ENCODE measurements at places on chromosomes 3 and 15. TPM values are rescaled to one million over a fixed set of nuclear protein-coding genes. Genes with fewer than 3 reads are reported as not detected.

Gene WDR93
- total RNA-seq, result not detected

- DNase-seq, result peak; percentile 72
- H3K27me3 ChIP-seq, result no peaks in the 10 kb centered on the region
- no peaks in the 10 kb centered on the region for H3K36me3 ChIP-seq
- H3K27ac ChIP-seq, result peak overlapping the region; percentile 62
- H3K4me3 ChIP-seq, result no peak overlapping the region
Measured at GRCh38 chr3:127747751-127748521, 74.4 kb downstream of the MGLL start.

Gene TNFSF10
- 114 TPM for total RNA-seq

DNA sequence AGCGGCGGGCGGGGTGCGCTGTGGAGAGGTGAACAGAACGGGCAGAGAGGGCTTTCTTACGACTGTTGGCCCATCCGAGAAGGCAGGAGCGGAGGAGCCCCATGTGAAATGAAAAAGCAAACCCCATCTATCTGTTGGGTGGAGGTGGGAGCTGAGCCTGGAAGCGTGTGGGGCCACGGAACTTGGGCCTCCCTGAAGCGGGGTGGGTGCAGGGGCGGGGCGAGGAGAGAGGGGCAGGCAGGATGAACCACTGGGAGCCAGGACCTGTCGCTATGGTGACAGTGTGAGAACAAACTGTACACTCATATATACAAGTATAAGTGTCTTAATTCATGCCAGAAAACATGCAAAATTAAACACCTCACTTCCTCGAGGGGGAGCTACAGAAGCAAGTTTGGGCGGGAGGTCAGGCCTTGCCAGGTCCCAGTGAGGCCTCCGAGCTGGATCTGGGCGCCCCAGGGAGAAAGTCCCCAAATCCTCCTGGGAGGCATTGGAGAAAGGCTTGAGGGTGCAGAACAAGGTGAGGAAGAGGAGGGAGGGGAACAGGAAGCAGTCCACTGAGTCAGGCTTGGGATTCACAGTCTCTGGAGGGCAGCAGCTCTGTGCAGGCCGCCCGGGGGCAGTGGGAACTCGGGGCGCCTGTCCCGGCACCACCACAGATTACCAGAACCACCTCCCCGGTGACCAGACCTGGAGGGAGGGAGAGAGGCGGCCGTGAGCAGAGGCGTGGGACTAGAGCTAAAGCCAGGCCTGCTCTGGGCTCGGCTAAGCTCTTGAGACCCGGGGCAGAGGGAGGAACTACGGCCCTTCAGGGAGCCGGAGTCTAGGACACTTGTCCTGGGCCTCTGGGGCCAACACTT, 34.8 kb downstream of the RBPMS2 start:
- no peak overlapping the region for H3K4me3 ChIP-seq
- DNase-seq, result peak; percentile 61
- no peaks in the 10 kb centered on the region for H3K36me3 ChIP-seq

- DNase-seq, result no peak
- no peaks in the 10 kb centered on the region for H3K36me3 ChIP-seq
- peaks cover 13% of the 10 kb centered on the region for H3K4me1 ChIP-seq
Measured at GRCh38 chr3:67000009-67000408, 1.9 kb downstream of the KBTBD8 start.

DNA sequence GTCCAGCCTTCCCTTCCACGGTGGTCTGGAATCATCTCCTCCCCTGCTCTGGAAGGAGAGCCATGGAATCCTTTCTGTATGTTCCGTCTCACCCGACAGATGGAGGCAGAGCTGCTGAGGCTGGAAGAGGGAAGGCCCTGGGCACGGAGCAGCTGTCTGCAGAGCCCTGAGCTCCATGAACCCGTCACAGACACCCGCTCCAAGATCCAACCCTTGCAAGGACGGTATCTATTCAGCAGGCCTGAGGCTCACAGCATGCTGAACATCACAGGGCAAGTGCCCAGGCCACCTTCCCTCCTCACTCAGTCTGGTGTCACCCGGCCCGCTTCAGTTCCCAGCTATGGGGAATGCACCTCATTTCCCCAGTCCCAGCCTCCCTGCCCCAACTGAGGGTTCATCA, 103.9 kb downstream of the LRIG1 start:
- H3K4me1 ChIP-seq, result no peaks in the 10 kb centered on the region
- no peaks in the 10 kb centered on the region for H3K27me3 ChIP-seq
- DNase-seq, result no peak
- H3K27ac ChIP-seq, result no peak overlapping the region
- no peaks in the 10 kb centered on the region for H3K36me3 ChIP-seq
- H3K4me3 ChIP-seq, result no peak overlapping the region

DNA sequence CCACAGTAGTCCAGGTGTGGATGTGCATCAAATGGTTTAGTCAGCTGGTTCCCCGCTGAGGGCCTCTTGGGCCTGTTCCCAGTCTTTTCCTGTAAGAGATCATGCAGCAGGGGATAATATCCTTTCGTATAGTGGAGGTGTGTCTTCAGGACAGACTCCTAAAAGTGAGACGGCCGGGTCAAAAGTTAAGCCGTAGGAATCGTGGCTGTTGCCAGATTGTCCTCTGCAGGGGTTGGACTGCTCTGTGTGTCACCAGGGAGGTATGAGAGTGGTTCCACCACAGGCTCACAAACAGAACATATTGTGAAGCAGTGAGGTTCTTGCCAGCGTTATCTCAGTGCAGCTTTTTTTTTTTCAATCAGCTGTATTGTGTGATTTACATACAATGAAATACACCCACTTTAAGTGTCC, 95.0 kb downstream of the VGLL4 start:
- DNase-seq, result no peak
- H3K27me3 ChIP-seq, result no peaks in the 10 kb centered on the region
- no peaks in the 10 kb centered on the region for H3K36me3 ChIP-seq
- H3K4me3 ChIP-seq, result no peak overlapping the region
- H3K27ac ChIP-seq, result no peak overlapping the region

DNA sequence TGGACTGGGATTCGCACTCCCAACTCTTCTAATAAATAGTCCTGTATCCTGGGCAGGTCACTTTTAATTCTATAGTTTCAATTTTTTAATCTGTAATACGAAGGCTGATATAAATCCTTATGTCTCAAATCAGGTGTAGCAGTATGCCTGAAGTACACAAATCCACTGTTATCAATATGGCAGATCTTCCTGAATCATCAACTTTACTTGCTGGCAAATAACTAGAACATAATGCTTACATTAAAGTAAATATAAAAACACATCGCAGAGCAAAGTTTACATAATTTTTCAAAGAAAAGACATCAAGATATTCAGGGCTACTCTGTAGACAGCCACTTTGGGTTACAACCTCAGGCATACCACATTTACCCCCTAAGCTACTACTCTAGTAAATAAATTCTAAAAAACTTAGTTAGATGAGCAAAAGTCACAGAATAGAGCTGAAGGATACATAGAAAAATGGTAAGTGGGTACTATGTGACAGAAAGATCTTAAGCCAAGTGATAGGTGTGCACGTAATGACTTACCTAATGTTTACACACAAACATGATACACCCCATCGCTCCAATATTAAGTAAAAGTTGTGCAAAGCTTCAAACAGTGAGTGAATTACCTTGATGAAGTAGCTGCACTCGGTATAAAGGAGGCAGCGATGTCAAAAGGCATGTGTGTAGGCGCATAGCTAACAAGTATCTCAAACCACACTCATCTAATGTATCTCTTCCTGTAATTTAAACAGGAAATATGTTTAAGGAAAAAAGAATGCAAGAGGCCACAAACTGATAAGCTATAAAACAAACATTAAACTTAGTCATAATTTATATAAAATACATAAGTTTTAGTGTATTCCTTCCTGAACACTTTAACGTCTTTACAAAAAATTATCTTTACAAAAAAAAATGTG, 127.9 kb downstream of the DMXL2 start:
- H3K36me3 ChIP-seq, result peaks cover 17% of the 10 kb centered on the region
- H3K4me1 ChIP-seq, result no peaks in the 10 kb centered on the region
- no peaks in the 10 kb centered on the region for H3K27me3 ChIP-seq
- no peak for DNase-seq
- no peak overlapping the region for H3K4me3 ChIP-seq
- no peak overlapping the region for H3K27ac ChIP-seq

Gene RHOA
- total RNA-seq, result 223 TPM

DNA sequence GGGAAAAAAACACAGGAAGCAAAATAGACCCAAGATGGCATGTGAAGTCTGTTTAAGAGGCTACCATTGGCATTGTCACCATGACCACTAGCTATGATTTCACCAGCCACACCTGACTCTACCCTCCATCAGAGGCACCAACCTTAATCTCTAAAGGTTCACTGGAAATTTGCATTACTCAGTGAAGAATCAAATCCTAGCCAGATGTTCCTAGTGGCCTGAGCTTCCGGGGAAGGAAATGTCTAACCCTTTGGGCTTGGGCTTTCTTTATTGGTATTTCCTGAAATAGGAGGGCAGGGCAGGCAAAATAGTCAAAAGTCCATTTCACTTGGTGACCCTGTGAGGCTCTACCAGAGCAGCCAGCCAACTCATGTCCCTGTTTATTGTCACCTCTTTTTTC, 110.9 kb upstream of the PHLDB2 start:
- H3K27me3 ChIP-seq, result no peaks in the 10 kb centered on the region
- H3K36me3 ChIP-seq, result no peaks in the 10 kb centered on the region
- H3K4me3 ChIP-seq, result no peak overlapping the region
- H3K4me1 ChIP-seq, result no peaks in the 10 kb centered on the region

- no peaks in the 10 kb centered on the region for H3K27me3 ChIP-seq
- H3K4me3 ChIP-seq, result no peak overlapping the region
- no peak overlapping the region for H3K27ac ChIP-seq
- no peaks in the 10 kb centered on the region for H3K4me1 ChIP-seq
Measured at GRCh38 chr15:91522605-91523332, 330.7 kb upstream of the SLCO3A1 start.

Gene PP2D1
- total RNA-seq, result not detected

Gene RAB43
- total RNA-seq, result 10.7 TPM

Gene SERINC4
- not detected for total RNA-seq

DNA sequence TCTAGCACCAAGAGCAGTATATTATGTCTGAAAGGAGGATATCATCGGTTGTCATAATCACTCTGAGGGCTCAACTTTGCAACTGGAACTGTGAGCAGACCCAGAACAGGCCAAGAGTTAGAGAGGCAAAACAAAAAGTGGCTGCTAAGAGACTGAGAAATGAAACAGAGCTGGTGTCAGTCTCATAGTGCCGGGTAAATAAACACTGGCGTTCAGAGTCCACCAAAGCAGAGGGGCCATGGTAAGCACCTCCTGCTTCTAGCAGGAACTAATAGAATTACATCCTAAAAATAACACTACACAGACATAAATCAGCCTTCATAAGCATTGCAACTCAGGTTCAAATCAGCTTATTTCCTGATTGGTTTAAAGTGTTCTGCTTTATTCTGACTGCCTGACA, 10.3 kb upstream of the IL12A start:
- H3K27ac ChIP-seq, result no peak overlapping the region
- DNase-seq, result no peak
- H3K27me3 ChIP-seq, result no peaks in the 10 kb centered on the region
- no peak overlapping the region for H3K4me3 ChIP-seq
- H3K36me3 ChIP-seq, result no peaks in the 10 kb centered on the region

DNA sequence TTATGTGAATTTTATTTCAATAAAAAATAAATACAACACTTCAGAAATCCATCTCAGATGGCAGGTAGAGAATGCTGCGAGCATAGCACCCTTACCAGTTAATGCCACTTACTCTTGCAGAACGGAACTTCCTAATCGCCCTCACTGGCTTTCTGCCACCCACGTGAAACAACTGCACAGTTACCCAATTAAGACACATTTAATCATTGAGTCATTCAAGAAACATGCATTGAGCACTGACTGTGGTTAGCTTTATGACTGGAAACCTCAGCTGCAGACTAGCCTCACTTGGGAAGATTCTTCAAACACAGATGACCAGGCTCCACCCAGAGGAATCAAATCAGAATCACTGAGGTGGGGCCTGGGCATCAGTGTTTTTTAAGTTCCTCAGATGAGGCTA, 5.6 kb upstream of the MFGE8 start:
- no peak overlapping the region for H3K4me3 ChIP-seq
- H3K4me1 ChIP-seq, result no peaks in the 10 kb centered on the region
- H3K36me3 ChIP-seq, result no peaks in the 10 kb centered on the region
- H3K27ac ChIP-seq, result no peak overlapping the region
- no peak for DNase-seq

Gene STRA6
- total RNA-seq, result not detected

Gene LRTM1
- total RNA-seq, result not detected

GRCh38 chr3:101836652-101837598, 12.4 kb upstream of the NFKBIZ start:
- no peaks in the 10 kb centered on the region for H3K36me3 ChIP-seq
- no peaks in the 10 kb centered on the region for H3K4me1 ChIP-seq
- DNase-seq, result no peak
- no peaks in the 10 kb centered on the region for H3K27me3 ChIP-seq

DNA sequence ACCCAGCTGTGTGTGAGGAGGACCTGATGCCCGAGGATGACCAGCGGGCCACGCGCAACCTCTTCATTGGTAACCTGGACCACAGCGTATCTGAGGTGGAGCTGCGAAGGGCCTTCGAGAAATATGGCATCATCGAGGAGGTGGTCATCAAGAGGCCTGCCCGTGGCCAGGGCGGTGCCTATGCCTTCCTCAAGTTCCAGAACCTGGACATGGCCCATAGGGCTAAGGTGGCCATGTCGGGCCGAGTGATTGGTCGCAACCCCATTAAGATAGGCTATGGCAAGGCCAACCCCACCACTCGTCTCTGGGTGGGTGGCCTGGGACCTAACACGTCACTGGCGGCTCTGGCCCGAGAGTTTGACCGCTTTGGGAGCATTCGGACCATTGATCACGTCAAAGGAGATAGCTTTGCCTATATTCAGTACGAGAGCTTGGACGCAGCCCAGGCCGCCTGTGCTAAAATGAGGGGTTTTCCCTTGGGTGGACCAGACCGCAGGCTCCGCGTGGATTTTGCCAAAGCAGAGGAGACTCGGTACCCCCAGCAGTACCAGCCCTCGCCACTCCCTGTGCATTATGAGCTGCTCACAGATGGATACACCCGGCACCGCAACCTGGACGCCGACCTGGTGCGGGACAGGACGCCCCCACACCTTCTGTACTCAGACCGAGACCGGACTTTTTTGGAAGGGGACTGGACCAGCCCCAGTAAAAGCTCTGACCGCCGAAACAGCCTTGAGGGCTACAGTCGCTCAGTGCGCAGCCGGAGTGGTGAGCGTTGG, 1.5 kb downstream of the RBM15B start:
- H3K36me3 ChIP-seq, result no peaks in the 10 kb centered on the region
- peak overlapping the region; percentile 95 for H3K27ac ChIP-seq
- peaks cover 66% of the 10 kb centered on the region for H3K4me1 ChIP-seq
